NCI-H187 (cell line): ENCODE measurements at places on chromosomes 11 and 22.

DNA sequence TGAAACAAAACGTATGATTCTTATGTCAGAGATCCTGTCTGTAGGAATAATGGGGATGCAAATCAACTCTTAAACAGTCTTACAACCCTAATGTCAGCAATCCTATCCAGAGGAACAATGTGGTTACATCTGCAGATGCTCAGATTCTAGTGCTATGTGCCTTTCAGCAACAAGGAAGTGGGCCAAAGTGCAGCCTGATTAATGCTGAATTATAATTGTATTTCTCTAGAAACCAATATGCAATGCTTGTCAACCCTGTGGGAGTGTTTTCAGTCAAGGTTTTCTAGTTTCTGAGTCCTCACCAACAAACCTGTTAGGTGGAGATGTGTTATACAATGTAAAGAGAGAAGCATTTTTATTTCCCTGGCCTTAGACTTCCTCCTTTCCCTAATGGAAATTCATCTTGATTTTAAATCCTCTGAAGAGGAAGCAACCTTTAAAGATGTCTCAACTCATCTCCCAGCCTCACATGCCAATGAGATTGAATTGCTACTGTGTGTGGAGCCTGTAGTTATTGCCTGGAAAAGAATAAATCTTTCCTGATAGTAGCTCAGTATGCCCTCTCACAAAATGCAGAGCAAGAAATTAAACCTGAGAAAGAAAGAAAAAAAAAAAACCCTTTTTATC is 26.2 kb upstream of the TMEM123 start:
- DNase-seq: no peak

DNA sequence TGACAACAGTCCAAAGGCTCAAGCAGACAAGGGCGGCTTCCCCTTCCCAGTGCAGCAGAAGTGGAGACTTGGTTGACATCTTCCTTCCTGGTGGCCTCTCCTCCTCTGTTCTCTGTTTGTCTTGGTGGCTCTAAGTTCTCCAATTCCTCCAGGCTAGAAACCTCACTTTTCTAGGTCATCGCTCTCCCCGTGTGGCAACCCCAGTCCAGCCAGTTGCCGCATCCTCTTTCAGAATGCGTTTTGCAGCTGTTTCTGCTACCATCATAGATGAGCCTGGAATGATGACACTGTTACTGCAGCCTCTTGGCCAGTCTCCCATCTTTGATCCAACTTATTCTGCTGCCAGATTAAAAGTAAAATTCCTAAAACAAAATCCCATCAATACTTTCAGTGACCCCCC is 201.5 kb downstream of the TRIM29 start:
- DNase-seq: no peak

GRCh38 chr11:134347441-134347840 is 15.7 kb downstream of the GLB1L2 start:
- no peak for DNase-seq

GRCh38 chr11:116782728-116783127 is 5.1 kb downstream of the ZPR1 start:
- no peak for DNase-seq

- DNase-seq: no peak
Measured at GRCh38 chr22:49850959-49851802, 2.5 kb upstream of the ZBED4 start.

DNA sequence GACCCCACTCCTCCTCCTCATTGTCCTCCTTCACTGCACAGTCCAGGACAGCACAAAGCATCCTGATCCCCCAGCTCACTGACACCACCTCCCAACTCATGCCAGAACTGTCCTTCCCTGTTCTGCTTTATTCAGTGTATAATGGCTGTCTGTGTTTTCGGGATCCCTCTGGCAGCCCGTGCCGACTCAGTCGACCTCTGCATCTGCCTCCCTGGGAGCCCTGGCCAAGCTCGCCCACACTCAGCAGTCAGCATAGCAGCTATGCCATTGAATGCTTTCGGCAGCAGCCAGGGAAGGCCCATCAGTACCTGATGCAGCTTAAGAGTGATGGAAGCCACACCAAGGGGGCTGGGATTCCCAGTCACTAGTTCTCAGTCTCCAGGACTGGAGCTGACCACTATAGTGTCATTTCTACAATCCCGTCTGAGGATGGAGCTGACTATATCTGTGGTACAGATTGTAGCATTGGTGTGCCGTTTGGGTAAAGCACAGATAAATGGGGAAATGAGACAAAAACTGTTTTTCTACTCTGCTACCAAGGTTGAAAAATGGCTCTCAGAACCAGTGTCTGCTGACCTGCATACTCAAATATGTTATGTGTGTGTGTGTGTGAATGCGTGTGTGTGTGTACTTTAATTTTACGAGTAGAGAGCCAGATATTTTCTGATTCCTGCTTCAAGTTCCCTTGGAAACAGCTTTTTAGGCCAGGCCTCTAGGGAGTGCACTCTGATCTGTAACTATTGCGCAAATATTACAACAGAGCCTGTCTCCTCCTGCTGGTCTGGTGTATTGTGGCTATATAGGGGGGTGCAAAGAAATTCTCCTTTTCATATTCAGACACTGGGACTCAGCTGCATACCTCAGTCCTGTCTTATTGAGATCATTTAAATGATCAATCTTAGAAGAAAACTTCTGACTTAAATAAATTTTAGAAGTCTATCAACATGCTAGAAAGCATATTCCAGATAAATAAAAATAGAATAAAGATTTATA is 78.8 kb upstream of the TOP3B start:
- no peak for DNase-seq

GRCh38 chr11:81895258-81895657 is 838.4 kb downstream of the FAM181B start:
- no peak for DNase-seq

DNA sequence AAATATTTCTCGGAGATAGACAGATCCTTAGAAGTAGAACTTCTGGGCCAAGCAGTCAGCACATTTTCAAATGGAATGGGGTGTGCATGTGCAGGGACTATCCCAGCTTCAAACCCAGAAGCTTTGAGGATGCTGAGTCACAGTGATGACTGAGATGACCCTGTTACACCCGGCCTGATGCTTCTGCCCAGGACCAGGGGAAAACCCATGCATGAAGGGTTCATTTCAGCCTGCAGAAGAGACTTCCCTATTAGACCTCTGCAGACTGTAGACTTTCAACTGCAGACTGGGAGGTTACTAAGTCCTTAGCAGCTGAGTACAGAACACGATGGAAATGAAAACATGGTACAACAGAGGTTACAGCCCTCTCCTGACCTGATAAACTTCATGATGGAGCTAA is 3.6 kb upstream of the OR2AT4 start:
- DNase-seq: no peak

- DNase-seq: no peak
Measured at GRCh38 chr22:39361496-39361895, 11.7 kb downstream of the SYNGR1 start.

- no peak for DNase-seq
Measured at GRCh38 chr11:68855205-68855981, 13.7 kb upstream of the CPT1A start.

GRCh38 chr11:76175783-76176182 is 30.5 kb downstream of the WNT11 start:
- DNase-seq: no peak

DNA sequence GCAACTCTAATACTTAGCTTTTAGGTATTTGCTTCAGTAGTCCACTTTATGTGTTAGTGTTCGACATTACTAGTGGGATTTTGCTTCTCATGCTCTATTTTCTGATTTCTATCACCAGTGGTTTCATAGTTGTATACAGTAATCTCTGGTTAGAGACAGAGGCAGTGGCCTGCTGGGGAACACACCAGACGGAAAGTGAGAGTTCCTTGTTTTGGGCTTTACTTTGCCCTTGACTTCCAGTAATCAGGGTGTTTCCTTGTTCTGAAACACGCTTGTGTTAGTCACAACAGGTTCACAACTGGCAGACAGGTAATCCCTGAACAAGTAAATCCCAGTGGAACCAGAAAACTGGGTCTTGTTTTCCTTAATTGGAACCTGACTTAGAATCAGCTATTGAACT is 56.0 kb downstream of the PACS1 start:
- DNase-seq: no peak

GRCh38 chr11:3684129-3684818 is 13.1 kb upstream of the CHRNA10 start:
- DNase-seq: no peak

DNA sequence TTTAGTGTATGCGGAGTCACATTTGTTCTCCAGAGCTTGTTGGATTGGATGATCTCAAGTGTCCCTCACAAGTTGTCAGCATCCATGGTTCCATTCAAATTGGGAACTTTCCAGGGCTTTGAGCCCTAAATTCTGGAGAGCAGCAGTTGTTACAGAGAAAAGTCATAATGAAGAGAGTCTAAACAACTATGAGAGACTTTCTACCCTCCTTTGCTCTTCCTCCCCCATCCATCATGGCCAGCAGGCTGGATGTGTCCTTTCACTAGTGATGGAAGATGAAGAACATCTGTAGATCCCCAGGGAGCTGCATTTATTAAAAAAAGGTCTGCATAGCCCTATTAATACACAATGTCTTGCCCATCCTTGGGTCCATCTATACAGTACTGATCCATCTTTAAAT is 129.6 kb upstream of the TIMP3 start:
- no peak for DNase-seq

- DNase-seq: no peak
Measured at GRCh38 chr11:11620173-11620920, 1.5 kb downstream of the GALNT18 start.

DNA sequence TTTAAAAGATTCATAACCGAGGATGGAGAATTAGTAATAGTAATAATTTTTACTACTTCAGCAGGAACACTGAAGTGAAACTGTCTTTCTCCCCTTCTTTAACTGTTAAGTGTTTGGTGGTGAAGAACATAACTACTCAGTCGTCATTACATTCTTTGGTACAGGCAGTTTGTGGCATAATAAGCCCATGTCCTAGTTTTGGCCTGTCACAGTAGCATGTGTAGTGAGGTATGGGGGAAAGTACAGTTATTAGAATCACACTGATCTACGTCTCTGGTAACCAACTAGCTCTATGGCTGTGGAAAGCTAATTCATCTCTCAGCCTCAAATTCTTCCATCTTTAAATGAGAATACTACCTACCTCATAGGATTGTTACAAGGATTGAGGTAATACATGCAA is 71.8 kb downstream of the RBFOX2 start:
- DNase-seq: no peak

GRCh38 chr11:81987829-81988472 is 745.7 kb downstream of the FAM181B start:
- no peak for DNase-seq

DNA sequence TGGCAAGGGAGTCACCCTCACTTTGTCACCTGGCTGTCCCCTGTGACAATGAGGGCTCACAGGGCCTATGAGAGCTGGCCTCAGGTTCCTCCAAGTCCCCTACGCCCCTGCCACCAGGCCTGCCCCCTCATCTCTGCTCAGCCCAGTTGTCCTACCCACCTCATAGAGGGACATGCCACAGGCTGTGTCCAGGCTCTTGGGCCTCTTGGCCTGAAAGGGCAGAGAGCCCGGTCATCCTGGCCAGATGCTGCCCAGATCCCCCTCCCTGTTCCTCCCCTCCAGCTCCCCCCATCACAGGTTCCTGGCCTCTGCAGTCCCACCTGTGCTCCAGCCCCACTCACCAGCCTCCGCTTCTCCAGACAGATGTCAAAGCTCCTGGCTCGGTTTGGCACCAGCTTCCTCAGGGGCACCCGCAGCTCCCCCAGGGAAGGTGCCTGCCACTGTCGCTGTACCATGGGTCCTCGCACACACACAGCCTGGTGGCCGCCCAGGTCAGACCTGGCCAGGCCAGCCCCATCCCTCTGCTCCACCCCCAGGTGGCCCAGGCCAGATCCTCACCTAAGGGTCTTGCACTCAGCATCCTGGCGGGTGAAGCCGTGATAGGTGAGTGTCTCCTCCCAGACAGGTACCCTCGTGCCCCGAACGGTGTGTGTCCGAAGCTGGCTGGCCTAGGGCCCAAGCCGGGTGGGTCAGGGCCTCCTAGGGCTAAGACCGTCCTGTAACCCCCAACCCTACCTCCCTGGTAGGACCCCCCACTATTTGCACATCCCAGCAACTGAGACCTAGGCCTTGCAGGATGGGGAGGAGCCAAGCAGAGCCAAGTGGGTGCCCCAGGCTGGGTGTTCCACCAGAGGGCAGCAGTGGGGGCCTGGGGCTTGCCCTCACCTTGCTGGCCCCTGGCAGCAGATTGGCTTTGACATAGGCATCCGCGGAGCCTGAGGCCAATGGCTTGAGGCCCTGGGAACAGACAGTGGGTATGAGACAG is 8.3 kb downstream of the NDUFV1 start:
- DNase-seq: no peak

DNA sequence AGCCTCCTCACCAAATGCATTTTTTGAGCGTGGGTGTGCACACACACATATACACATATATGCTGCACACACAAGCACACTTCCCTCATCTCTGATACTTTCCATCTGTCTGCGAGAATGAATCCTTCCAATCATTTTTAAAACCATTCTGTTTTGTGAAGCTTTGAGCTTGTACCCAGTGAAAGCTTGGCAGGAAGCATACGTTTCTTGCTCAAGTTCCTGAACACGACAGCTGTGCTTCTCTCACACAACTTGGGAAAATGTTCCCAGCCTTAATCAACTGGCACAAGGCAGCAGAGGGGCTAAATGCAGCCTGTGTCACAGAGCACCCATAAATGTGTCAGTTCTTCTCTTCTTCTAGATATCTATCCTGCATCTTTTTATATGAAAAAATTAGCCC is 524.0 kb upstream of the KIRREL3 start:
- no peak for DNase-seq

DNA sequence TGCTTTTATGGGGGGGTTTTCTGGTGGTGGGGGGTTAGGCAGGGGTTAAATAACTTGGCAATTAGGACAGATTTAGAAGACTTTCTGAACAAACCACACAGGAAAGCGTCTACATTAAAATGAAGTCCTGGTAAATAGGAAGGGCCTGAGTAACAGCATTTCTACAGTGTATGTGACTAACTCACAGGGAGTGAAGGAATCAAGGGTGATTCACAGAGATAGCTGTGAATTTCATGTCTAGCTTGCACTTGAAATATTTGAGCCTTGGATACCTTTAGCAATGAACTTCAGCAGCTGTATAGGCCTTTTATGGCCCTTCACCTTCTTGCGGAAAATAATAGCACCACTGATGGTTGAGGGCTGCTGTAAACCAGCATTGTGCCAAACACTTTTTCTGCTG is 26.1 kb upstream of the LDHA start:
- no peak for DNase-seq

GRCh38 chr11:15291885-15292284 is 177.2 kb downstream of the INSC start:
- DNase-seq: no peak

DNA sequence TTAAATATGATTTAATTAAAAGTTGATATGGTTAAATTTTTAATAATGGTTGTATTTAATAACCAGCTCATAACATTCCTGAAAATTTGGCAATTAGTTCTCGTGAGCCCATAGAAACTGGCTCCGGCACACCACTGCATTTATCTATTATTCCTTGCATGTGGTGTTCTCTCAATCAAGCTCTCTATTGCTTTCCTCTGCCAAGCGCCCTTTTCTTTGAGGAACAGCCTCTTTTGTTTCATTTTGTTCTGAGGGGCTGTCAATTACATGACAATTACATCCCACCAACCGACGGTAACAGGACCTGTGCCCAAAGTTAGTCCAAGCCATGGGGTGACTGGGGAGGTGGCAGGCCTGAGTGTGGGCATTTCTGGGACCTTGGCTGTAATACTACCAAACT is 8.1 kb downstream of the C11orf91 start:
- no peak for DNase-seq
